ENCODE measurements at places on chromosomes 4 and X.
A peak's percentile ranks its signal among the peaks of the same experiment; 100 is the strongest.

GRCh38 chr4:149738156-149738555, 77.5 kb downstream of the IQCM start:
- DNase-seq: no peak

GRCh38 chr4:158496030-158496741, 25.5 kb upstream of the RXFP1 start:
- no peak for DNase-seq

DNA sequence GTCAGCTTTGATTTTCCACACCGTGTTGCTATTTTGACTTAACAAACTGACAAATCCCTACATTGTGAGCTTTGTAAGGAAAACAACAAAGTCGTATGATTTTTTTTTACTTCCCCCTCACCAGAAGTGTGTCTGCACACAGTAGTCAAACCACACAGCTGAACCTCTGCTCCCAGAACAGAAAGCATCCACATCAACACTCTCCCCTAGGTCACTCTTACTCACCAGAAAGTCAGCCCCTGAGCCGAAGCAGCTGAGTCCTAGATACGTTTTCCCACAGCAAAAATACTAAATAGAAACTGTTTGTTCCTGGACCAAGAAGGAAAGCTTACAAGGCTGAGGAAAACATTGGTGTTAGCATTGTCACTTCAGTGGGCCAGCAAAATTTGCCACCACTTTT, 305.7 kb downstream of the DHX15 start:
- no peak for DNase-seq

- DNase-seq: no peak
Observed at GRCh38 chr4:128916832-128917231, 107.3 kb downstream of the JADE1 start.

DNA sequence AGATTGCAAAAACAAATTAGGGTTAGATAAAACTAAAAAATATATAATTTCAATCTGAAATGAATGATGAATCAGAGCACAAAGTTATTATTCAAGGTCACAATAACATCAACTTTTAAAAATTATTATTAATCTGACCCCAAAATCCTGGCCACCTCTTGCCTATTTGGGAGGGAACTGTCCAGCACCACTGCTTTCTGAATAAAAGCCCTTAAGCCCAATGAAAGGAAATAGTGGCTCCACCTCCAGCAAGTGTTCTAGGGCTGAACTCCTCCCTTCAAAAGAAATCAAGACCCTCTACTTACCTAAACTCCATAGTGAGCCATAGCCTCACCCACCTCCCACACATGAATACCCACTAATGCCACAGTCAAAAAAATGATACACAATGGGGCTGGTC, 208.2 kb downstream of the PARM1 start:
- DNase-seq: no peak

DNA sequence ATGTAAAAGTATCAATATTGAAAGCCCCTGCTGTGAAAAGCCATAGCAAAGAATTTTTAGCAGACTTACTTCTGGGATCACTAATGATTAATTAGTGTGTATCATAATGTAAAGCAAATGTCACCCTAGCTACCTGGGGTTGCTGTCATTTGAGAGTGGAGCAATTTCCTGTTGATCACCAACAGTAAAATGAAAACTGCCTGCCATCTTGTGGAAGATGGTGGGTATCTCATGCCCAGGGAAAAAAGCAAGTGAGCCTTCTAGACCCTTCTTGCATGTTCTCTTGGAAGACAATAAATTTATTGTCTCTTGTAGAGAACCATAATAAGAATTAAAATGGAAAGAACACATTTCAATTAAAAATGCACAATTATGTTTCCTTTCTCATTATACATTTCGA, 360.2 kb downstream of the ZIC3 start:
- DNase-seq: no peak

GRCh38 chrX:19512961-19513360, 2.3 kb downstream of the MAP3K15 start:
- no peak for DNase-seq

GRCh38 chrX:135481696-135482179, 38.7 kb upstream of the INTS6L start:
- no peak for DNase-seq

DNA sequence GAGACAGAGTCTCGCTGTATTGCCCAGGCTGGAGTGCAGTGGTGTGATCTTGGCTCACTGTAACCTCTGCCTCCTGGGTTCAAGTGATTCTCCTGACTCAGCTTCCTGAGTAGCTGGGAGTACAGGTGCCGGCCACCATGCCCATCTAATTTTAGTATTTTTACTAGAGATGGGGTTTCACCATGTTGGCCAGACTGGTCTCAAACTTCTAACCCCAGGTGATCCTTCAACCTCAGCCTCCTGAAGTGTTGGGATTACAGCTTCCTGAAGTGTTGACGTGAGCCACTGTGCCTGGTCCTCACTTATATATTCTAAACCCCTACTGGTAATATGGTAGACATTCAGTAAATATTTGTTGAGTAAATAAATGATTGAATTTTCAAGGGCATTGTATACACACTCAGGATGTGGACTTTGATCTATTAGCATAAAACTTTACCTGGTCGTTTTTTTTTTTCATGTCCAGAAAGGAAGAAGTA, 33.0 kb downstream of the MTHFD2L start:
- no peak for DNase-seq

DNA sequence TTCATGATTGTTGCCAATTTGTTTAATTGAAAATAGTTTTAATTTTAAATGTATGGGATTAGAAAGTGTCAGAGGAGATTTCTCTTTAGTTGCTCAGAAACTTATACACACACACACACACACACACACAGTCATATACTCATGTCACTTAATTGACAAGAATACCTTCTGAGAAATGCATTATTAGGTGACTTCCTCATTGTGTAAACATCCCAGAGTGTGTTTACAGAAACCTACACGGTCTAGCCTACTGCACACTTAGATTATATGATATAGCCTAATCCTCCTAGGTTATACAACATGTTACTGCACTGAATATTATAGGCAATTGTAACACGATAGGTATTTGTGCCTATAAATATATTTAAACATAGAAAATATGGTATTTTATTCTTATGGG, 1327.4 kb downstream of the FSTL5 start:
- DNase-seq: no peak

- DNase-seq: no peak
Observed at GRCh38 chrX:102042372-102043325, 82.8 kb upstream of the TCEAL2 start.

- DNase-seq: no peak
Observed at GRCh38 chrX:499870-500364, 113.2 kb upstream of the PPP2R3B start.

- DNase-seq: no peak
Observed at GRCh38 chrX:134443461-134443860, 16.5 kb upstream of the HPRT1 start.

GRCh38 chr4:39898015-39898414, 79.7 kb downstream of the PDS5A start:
- no peak for DNase-seq

DNA sequence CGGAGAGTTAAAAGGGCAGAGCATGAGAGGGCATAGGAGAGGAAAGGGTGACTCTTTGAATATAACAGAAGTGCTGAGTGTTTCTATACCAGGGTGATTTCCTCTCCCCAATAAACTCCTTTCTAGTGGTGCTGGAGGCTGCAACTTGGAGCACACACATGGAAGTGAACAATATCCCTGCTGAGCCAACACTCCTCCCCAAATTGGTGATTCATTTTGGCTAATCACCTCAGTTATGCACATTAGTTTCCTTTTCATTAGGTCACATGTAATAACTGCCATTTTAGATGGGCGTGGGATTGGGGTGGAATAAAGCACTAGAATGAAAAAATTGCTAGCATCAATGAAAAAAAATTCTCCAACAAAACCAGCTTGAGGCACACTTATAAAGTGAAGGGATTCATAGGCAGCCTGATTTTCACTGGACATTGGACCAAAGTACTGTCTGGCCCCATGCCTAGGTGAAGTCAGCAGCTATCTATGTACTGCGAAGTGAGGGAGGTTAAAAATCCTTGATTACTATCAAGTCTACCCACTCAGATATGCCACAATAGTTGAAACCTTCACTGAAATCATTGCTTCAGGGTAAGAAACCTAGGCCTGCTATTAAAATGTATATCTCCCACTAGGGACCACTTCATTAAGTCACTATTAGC, 174.0 kb downstream of the GLUD2 start:
- no peak for DNase-seq

- DNase-seq: no peak
Observed at GRCh38 chrX:45596188-45596808, 395.6 kb upstream of the DIPK2B start.

- no peak for DNase-seq
Observed at GRCh38 chr4:37879365-37879764, 11.5 kb upstream of the TBC1D1 start.

DNA sequence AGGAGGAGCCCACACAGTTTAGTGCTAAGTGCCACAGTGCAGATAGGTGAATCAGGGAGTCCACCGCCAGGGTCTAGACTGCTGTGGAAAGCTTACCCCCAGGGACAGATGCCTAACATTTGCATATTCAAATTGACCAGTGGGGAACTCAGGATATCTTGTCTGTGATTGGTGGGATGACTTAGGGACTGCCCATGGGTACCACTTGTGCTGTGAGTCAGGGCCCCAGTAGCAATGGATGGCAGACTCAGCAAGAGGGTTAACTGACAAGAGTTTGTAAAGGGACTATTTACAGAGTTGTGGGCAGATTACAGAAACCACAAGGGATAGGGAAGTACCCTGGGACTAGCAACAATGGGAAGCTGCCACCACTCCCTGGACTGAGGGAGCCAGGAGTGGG, 282.1 kb downstream of the BCOR start:
- DNase-seq: peak; percentile 12

GRCh38 chr4:121728798-121729226, 32.0 kb upstream of the ANXA5 start:
- no peak for DNase-seq

- no peak for DNase-seq
Observed at GRCh38 chr4:117577686-117578311, 456.5 kb upstream of the NDST3 start.

DNA sequence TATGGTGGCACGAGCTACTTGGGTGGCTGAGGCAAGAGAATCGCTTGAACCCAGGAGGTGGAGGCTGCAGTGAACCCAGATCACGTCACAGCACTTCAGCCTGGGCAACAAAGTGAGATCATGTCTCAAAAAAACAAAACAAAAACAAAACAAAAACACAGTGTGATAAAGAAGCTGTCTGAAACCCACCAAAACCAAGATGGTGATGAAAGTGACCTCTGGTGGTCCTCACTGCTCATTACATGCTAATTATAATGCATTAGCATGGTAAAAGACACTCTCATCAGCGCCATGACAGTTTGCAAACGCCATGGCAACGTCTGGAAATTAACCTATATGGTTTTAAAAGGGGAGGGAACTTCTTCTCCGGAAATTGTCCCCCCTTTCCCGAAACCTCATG, 29.4 kb upstream of the OPHN1 start:
- DNase-seq: no peak

DNA sequence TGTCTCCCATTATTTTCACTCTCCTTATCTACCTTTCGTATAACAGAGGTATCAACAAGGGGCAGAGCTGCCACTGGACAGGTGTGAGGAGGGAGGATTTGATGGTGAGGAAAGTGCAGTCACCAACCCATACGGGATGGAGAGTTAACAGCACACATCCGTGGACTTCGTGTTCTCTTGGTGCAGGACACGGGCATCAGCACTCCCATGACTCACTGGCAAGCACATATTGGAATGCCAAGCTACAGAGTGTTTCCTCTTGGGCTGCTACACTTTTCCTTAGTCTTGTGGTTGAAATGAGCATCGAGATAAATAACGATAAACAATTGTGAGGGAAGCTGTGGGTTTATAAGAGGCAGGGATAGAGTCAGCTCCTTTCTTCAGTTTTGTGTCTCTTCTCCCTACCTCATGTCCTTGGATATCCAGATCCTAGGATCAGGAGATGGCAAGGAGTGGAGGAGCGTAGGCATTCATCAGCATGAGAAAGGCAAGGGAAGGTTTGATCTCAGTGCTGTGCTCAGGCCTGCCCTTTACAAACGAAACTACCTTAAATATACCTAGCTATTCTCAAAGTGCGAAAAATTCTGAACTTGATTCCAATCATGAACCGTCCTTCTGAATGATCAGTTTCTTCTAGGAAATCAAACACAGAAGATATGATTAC, 96.3 kb downstream of the ZNF827 start:
- DNase-seq: no peak

DNA sequence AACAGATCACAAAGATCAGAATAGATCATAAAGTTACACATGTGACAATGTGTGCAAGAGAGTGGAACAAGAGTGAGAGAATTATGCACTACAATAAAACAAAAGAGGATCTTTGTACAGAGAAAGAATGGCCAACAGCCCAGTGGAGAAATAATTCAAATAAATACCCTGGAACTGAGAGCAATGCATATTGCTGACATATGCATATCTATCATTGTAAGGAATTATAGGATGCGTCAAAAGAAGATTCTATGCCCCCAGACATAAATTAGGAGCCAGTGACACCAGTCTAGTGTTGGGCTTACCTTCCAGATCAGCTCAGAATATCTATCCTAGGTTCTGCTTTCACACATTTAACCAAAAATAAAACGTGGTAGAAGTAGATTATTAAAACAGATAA, 320.1 kb upstream of the VCX start:
- no peak for DNase-seq

GRCh38 chrX:154724993-154725756, 25.7 kb downstream of the GAB3 start:
- DNase-seq: no peak

DNA sequence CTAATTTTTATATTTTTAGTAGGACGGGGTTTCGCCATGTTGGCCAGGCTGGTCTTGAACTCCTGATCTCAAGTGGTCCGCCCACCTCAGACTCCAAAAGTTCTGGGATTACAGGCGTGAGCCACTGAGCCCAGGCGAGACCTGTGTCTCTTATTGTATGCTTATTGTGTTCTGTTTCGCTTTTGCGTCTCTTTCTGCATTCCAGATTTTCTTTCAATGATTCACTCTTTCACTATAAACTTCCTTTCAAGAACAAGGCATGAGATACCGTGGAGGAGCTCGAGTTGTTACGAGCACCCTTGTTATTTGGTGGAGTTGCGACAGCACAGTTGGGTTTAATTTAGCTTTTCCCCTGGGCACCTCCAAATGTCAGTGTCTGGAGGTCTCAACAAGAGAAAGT, 366.7 kb upstream of the FAT1 start:
- no peak for DNase-seq

- DNase-seq: no peak
Observed at GRCh38 chr4:26010304-26010703, 96.3 kb downstream of the SMIM20 start.

GRCh38 chr4:68581383-68582338, 5.5 kb upstream of the UGT2B17 start:
- DNase-seq: no peak

- DNase-seq: no peak
Observed at GRCh38 chr4:11625211-11625610, 196.5 kb upstream of the HS3ST1 start.

- DNase-seq: no peak
Observed at GRCh38 chr4:153036931-153037482, 100.9 kb downstream of the FHDC1 start.

- no peak for DNase-seq
Observed at GRCh38 chrX:44447214-44447613, 95.4 kb downstream of the FUNDC1 start.
